Osteoblast (primary cell): ENCODE measurements at places on chromosomes 2 and 18. TPM values are rescaled to one million over a fixed set of nuclear protein-coding genes. Genes with fewer than 3 reads are reported as not detected.

GRCh38 chr2:229348128-229348527 lies 77.0 kb upstream of the PID1 start:
- DNase-seq = no peak

The NT5C1B gene
- total RNA-seq = not detected in 2 replicates

- DNase-seq = peak; percentile 47
Observed at GRCh38 chr2:47644351-47644750, 138.6 kb upstream of the MSH6 start.

DNA sequence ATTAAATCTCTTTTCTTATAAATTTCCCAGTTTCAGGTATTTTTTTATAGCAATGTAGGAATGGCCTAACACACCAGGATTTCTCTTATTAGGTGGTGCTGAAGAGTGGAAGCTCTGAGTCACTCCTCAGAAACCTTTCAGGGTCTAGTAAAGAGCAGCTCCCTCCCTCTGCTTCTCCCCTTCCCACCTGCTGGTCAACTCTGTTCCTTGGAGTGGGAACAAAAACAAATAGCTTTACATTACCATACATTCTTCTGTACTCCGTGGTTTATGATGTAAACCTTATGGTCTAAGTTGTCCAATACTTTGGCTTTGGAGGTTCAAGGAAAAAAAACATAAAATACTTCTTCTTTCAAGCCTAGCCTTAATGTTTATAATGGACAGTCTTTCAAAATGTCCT lies 2.7 kb upstream of the IL1R1 start:
- DNase-seq = no peak

DNA sequence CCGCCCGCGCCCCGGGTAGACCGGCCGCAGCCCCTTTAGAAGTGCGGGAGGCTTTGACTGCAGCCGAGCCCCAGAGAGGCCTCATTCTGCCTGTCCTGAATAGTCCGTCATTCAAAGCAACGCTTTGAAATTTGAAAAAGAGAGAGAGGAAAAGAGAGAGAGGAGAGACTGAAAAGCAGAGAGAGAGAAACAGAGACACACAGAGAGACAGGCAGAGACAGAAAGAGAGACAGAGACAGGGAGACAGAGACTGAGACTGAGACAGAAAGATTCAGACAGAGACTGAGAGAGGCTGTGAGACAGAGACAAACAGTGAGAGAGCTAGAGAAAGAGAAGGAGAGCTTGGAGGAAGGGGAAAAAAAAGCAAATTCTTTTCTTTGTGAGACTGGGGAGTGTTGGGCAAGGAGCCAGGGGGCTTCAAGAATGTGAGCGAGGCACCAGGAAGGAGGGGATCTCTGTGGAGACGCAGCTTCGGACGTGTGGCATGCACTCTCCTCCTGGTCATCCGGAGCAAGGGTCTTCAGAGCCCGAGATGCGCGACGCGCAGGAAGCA lies 73.1 kb downstream of the MYCN start:
- no peak for DNase-seq

DNA sequence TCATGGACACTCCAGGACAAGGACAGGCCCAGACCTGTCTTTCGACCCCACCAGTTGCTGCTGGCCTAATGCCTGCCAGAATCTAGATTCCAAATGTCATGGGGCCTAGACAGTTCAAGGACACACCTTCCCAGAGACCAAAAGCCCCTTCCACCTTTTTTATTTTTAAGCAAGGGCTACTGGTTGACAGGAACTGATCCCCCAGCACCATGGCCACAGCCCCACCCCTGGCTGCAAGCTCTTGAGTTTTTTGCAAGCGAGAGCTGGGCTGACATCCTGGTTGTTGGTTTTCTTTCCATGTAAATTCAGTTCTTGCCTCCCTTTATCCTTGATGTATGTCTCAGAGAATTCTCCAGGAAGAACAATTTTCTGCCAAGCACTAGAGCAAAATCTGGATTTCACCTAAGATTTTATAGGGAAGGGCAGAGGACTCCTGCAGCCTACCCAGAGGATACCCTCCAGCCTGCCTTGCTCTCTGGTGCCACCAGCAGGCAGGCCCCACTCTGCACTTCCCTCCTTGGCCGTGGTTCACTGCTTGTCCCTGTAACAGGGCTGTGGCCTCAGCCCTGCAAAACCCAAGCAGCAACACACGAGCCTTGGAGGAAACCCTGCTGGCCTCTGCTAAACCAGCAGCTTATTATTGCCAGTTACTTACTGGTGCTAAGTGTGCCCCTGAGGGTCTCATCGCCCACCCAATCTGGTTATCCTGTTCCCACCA lies 97.7 kb downstream of the TWIST2 start:
- peak; percentile 77 for DNase-seq

DNA sequence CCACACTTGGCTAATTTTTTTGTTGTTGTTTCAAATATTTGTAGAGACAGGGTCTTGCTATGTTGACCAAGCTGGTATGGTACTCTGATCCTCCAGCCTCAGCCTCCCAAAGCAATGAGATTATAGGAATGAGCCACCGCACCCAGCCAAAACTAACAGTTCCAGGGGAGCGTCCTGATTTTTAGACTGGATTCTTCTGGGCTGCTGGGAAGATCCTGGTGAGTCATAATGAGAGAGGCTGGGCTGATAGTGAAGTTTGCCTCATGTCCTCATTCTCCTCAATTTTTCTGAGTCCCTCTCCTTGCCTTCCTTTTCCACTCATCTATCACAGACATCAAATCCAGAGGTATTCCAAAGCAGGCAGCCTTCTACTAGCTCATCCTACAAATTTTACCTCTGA lies 81.3 kb downstream of the VSNL1 start:
- peak; percentile 90 for DNase-seq

DNA sequence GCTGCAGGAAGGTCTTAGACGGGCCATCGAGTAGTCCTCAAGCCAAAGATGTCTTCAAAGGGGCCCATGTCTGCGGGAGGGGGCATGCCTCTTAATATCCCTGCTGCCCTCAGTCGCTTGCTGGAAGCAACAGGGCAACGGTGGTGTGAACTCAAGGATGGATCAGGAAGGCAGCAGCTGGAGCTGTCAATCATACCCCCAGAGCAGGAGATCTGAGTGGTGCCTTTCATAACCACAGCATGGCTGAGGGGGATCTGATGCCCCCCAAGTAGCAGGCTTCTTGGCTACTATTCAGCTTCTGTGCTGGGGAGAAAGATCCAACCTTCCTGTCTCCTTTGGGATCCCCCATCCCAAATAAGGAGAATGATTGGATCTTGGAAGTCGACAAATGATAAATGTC lies 46.4 kb downstream of the INSIG2 start:
- DNase-seq = no peak

DNA sequence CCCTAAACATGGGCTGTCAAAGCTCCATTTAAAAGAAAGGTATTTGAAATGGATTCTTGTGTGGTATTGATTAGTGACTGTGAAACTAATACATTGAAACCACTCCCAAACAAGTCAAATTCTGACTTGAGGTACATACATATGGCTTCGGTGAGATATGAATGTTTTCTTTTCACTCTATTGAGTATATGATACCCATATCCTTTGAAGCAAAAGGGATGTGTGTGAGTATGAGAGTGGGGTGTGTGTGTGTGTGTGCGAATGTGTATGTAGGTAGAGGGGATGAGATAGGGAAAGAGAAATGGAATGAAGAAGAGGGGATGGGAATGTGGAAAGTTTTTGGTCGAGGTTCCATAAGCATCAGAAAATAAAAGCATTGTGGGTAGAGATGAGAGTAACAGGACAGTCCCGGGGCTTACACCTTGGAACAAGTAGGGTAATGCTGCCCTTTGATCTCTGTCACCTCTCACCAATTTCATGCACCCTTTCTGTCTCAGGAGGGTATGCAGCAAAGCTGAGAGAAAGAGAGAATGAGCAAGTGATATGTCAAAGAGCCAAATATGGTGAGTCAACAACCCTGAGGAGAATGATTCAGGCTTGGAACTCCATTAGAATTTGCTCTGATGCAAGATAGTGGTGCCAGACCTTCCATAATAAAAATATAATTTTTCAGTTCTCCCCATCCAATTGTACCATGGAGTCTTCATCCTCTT lies 64.0 kb upstream of the ZEB2 start:
- DNase-seq = peak; percentile 83

The POLR1A gene
- 15.6 and 17.4 TPM in 2 replicates for total RNA-seq

DNA sequence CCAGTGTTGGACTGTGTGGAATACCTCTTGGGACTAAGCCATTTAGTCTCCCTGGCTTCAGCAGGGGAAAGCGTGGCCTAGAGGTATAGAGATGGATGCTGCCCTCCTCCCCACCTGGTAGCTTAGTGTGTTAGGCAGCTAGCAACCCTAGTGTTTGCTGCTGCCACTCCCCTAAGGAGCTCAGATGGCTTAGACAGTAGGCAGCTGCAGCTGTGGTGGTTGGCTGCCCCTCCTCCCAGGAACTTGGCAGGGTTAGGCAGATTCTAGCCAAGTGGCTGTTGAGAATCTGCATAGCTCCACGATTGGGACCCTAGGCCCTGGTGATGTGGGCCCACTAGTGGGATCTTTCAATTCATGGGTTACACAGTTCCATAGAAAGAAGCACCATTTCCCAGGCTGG lies 550.4 kb upstream of the CHAC2 start:
- DNase-seq = no peak

The ZNF521 gene
- 27.5 and 33.6 TPM in 2 replicates for total RNA-seq

GRCh38 chr2:3172265-3172935 lies 205.2 kb downstream of the EIPR1 start:
- DNase-seq = peak; percentile 65

GRCh38 chr18:9329471-9329870 lies 5.1 kb upstream of the TWSG1 start:
- DNase-seq = no peak

GRCh38 chr18:59646228-59646962 lies 50.8 kb downstream of the CCBE1 start:
- no peak for DNase-seq

GRCh38 chr18:8910843-8911242 lies 191.7 kb upstream of the NDUFV2 start:
- DNase-seq = peak; percentile 69

DNA sequence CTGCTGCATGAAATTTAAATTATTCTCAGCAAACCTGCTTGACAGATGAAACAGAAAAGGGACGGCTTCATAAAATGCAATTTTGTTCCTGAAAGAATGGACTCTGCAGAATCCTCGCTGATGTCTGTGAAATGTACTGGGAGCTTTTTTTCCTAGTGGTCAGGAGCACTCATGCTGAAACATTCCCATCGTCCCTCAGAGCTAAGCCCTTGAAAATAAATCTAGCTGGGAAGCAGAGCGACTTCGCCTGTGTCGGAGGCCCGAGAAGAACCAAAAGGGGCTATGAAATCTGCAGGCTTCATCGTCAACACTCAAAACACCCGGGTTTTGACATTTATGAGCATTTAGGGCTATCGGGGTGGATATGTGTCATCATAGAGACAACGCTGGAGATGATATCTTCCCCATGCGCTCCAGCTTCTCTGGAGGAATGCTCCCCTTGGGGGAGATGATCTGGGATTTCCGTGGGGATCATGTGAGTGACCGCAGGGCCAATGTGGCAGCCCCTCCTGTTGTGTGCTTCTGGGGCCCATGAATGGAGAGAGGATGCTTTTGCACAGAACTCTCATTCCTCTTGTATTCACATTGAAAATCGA lies 182.3 kb downstream of the KLHL29 start:
- peak; percentile 31 for DNase-seq

DNA sequence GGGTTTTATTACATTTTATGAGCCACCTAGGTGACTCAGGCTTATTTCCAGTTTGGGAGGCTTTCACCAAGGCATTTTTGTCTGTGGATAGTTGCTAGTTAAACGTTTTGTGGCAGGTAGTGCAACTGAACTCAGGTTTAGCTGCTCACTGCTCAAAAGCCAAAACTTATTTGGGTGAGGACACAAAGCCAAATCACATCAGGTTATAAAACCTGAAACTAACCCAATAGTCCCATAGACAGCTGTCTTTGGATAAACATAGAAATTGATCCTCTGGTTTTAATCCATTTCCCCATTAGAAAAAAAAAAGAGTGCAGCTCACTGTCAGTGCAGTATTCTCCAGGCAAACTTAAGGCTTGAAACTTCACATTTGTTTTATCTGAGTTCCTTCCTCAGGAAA lies 362.6 kb upstream of the TFPI start:
- no peak for DNase-seq

DNA sequence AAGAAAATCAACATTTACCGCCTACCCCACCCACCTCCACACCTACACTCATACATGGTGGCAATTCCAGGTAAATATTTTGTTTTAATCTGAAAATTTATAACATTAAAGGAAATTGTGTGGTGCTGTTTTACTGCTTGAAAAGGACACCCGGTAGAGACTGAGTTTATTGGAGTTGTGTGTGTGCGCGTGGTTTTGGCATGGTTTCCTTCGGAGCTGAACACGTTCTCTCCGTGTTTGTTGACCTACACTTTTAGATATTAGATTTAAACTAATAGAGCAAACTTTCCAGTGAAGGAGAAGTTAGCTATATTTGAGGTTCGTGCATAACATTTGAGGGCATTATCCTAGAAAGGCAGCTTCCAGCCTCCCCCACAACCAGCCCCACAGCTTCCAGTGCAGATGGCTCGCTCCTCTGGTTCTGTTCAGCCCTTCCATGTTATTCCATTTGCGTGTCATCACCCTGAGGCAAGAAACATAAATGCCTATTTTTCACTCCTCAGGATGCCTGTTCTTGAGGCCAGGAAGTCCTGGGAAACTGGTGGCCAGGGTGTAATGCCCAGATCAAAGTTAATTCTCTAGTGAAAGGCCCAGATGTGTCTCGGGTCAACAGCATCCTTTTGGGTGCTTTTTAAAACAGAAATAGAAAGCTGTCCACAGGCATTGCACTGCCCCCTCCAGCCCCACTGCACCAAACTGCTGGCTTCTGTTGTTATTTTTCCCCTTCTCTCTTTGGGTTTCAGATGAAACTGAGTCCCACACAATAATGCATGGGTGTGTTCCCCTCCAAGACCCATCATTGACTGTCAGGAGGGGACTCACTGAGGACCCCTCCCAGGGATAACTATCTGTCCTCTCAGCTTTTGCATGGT lies 190.2 kb downstream of the SETBP1 start:
- DNase-seq = no peak

DNA sequence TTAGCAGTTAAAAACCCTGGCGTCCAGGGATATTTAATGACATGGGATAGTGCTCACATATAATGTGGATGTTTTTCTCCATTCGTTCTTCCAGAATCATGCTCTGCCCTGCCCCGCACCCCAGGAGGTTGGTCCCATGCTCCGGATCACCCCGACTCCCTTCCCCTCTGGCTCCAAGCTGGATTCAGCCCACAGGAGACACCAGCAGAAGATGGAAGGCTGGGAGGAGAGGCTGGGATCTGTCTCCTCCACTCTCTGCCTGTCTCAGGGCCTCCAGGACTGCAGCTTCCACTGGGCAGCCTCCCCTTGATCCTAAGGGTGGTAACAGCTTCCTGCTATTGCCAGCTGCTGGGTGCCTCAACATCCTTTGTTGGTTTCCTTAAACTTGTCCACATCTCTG lies 24.5 kb downstream of the TMEM177 start:
- DNase-seq = no peak

DNA sequence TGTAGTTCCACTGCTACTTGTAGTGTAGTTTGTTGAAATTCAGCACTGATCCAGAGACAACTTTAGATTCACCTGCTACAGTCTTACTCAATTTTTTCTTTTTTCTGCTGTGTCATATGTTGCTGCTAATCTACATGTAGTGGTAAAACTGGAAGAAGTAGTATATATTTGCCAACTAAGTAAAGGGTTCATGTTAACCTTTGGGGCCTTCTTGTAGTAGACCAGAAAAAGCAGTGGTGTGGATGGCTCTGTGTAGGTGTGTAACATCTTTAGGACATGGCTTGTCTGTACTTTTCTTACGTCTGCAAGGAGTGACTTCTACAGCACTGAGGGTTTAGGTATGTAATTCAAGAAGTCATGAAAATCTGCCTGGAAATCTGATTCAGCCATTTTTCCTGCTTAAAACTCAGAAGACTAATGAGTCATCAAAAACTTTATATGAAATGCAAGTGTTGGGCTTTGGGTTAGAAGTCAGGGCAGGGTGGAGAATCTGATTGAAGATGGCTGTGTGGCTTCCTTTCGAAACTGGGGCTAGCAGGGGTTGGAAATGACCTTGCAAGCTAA lies 8.4 kb downstream of the PTPRM start:
- peak; percentile 63 for DNase-seq
